ENCODE measurements at places on chromosomes 6 and 20. TPM values are rescaled to one million over a fixed set of nuclear protein-coding genes. Genes with fewer than 3 reads are reported as not detected.

GRCh38 chr6:15148356-15148946 lies 97.4 kb upstream of the JARID2 start:
- H3K27ac ChIP-seq = no peak overlapping the region
- no peak overlapping the region for H3K4me3 ChIP-seq
- H3K36me3 ChIP-seq = no peaks in the 10 kb centered on the region

The EGFL8 gene
- total RNA-seq = 45.0 TPM

DNA sequence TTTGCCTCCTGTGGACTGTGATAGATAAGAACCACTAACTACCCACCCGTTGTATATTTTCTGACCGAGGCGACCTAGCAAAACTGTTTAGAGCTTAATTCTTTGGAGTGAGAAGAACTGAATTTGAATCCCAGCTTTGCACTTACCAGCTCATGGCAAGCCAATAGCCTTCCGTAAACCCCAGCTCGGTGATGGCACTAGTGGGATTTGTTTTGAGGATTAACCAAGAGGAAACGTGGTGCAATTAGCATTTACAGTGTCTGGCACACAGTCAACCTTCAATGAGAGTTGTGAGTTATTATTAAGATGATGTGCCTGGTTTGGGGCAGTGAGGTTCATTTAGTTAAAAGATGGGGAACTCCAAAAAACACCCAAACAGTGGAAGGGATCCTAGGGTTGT lies 12.3 kb upstream of the DSP start:
- H3K27ac ChIP-seq = no peak overlapping the region
- no peak for DNase-seq
- H3K4me3 ChIP-seq = no peak overlapping the region
- peaks cover 10% of the 10 kb centered on the region for H3K4me1 ChIP-seq

GRCh38 chr6:166474721-166475565 lies 92.2 kb upstream of the MPC1 start:
- H3K4me1 ChIP-seq = no peaks in the 10 kb centered on the region
- no peak overlapping the region for H3K27ac ChIP-seq

DNA sequence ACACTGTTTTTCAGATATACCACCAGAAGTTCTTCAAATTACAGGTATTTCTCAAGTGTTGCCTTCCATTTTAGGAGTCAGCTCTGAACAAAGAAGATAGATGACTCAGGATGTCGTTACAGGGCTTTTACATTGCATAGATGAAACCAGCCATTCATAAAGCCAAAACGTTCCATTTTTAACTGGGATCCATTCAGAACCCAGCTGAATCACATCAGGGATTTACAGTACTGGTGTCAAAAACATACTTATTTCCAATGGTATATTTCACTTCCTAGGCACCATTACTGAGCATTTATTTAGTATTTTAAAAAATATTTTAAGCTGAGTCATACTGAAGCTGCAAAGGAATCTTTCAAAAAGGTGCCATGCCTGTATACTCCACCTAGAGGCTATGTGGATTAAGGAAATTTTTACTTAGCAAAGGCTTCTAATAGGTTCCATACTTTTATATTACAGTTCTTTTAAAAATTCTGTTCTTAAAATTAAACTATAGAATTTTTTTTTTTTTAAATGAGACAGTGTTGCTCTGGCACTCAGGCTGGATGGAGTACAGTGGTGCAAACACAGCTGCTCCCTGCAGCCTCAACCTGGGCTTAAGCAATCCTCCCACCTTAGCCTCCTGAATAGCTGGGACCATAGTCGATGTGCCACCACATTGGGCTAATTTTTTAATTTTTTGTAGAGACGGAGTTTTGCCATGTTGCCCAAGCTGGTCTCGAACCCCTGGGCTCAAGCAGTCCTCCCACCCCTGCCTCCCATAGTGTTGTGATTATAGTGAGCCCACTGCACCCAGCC lies 2.6 kb downstream of the ASF1A start:
- no peaks in the 10 kb centered on the region for H3K36me3 ChIP-seq
- H3K4me1 ChIP-seq = peaks cover 6% of the 10 kb centered on the region
- no peaks in the 10 kb centered on the region for H3K27me3 ChIP-seq

DNA sequence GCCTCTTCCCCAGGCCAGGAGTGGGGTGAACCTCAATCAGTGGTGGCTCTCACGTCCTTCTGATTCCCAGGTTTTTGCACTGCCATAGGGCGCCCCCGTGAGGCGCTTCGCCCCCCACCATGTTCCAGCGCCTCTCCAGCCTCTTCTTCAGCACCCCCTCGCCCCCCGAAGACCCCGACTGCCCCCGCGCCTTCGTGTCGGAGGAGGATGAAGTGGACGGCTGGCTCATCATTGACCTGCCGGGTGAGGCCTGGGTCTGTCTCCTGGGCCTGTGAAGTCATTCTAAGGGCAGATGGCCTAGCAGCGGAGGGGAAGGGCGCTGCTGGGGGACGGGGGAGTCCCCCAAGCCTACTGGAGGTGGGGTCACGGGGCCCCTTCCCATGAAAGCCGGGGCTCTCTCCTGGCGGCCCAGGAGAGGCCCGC lies 4.5 kb downstream of the TP53INP2 start:
- peak overlapping the region; percentile 82 for H3K4me3 ChIP-seq
- peaks cover 27% of the 10 kb centered on the region for H3K4me1 ChIP-seq
- H3K27ac ChIP-seq = peak overlapping the region; percentile 19
- H3K36me3 ChIP-seq = no peaks in the 10 kb centered on the region
- H3K27me3 ChIP-seq = no peaks in the 10 kb centered on the region
- peak; percentile 89 for DNase-seq

- no peaks in the 10 kb centered on the region for H3K36me3 ChIP-seq
- H3K27ac ChIP-seq = no peak overlapping the region
Observed at GRCh38 chr6:36997811-36998722, 7.4 kb upstream of the FGD2 start.

The VPS52 gene
- total RNA-seq = 55.6 TPM

The CNBD2 gene
- total RNA-seq = 7.9 TPM

DNA sequence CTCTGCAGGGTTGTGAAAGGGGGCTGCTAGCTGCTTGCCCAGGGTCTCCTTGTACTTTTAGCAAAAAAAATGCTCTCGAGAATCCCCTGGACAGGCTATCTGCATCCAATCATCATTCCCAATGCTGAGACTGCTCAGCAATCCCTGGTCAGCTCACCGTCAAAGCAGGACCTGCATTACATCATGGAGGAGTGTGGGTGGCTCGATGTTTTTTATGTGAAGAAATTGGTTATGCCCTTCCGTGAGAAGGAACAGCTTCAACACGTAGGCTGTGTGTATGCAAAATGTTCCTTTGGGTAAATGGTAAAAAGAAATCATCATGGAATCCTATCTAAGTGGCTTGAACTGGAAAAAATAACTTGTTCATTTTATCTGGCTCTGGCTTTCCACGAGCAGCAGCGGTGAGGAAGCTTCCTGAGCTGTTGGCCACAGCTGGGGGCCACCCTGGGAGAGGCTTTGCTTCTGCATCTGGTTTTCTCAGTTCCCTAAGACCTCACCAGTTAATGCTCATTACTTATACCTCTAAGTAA lies 111.4 kb downstream of the FYN start:
- H3K4me3 ChIP-seq = no peak overlapping the region
- H3K27me3 ChIP-seq = no peaks in the 10 kb centered on the region
- H3K4me1 ChIP-seq = no peaks in the 10 kb centered on the region
- H3K27ac ChIP-seq = no peak overlapping the region

The GINM1 gene
- 34.9 TPM for total RNA-seq

DNA sequence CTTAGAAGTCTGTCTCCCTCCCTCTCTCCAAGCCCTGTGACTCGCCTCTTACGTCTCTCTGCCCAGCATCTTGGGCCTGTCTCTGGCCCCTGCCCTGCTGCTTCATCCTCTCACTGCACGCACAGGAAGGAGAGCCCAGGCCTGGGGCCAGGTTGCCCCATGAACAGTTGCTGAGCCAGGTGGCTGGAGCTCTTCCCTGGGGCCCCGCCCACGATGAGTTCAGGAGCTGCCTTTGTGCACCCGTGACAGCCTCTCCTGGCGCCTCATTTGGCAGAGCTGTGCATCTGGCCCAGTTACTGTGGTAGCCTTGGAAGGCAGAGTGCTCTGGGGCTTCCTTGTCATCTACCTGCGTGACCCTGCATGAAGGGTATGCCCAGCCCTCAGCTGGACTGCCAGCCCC lies 44.5 kb downstream of the SLC52A3 start:
- H3K36me3 ChIP-seq = no peaks in the 10 kb centered on the region
- no peak for DNase-seq
- no peak overlapping the region for H3K27ac ChIP-seq

DNA sequence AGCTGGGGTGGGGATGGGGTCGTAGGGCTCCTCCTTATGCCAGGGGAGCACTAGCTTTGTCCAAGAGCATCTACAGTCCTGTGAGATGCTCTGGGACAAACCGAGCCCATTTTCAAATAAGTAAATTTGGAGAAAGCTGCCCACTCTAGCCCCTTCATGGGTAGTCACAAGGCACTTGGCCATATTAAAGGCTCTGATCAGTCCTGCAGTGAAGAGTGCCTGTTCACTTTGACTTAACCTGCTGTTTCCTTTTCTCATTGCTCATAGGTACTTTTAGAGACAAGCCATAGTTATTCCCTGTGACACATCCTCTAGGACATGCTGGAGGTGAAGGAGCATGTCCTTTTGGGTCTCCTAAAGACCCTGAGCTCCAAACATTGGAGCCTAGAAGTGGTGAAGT lies 38.4 kb downstream of the FAM110A start:
- no peak overlapping the region for H3K27ac ChIP-seq
- no peaks in the 10 kb centered on the region for H3K4me1 ChIP-seq
- no peaks in the 10 kb centered on the region for H3K27me3 ChIP-seq
- H3K36me3 ChIP-seq = no peaks in the 10 kb centered on the region
- DNase-seq = no peak

DNA sequence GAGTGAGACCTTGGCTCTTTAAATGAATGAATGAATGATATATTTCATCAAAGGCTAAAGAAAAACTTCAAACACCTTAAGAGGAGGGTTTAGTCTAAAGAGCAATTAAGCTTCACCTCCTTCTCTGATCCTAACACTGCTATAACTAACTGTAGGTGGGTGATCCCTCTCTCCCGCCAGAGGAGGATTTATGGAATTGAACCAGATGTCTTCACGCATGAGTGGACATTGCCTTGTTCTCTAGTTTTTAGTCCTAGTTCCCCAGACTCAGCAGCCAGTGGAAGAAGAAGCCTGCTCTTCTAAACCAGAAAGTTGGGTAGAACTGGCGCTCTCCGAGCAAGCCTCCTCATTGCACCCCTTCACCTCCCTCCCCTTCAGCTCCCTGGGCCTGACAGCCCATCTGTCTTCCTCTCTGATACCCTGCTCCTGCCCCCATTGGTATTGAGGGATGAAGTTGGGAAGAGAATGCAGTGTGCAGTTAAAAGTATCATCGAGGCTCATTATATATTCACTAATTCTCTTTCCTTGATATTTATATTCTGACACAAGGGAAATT lies 142.7 kb downstream of the ARID1B start:
- H3K4me1 ChIP-seq = peaks cover 2% of the 10 kb centered on the region
- no peak overlapping the region for H3K4me3 ChIP-seq
- no peak overlapping the region for H3K27ac ChIP-seq
- no peaks in the 10 kb centered on the region for H3K27me3 ChIP-seq
- DNase-seq = no peak
- H3K36me3 ChIP-seq = no peaks in the 10 kb centered on the region

DNA sequence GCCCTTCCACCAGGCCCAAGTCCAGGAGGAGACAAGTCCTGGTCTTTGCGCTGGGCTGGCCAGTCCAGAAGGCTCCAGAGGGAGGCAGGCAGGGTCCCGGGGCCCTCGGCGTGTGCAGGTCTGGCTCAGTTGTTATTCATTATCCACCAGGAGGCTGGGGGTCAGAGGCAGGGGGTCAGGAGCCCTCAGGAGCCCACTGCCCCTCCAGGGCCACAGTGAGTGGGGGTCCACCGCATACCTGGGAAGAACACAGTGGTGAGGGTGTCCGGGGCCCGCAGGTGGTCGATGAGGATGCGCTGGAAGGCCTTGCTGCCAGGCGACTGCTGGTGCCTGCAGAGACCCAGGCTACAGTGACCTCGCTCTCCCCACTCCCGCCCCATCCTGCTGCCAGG lies 4.4 kb upstream of the C20orf144 start:
- no peak overlapping the region for H3K4me3 ChIP-seq
- peaks cover 29% of the 10 kb centered on the region for H3K4me1 ChIP-seq
- H3K27me3 ChIP-seq = no peaks in the 10 kb centered on the region
- H3K27ac ChIP-seq = no peak overlapping the region
- peak; percentile 22 for DNase-seq

DNA sequence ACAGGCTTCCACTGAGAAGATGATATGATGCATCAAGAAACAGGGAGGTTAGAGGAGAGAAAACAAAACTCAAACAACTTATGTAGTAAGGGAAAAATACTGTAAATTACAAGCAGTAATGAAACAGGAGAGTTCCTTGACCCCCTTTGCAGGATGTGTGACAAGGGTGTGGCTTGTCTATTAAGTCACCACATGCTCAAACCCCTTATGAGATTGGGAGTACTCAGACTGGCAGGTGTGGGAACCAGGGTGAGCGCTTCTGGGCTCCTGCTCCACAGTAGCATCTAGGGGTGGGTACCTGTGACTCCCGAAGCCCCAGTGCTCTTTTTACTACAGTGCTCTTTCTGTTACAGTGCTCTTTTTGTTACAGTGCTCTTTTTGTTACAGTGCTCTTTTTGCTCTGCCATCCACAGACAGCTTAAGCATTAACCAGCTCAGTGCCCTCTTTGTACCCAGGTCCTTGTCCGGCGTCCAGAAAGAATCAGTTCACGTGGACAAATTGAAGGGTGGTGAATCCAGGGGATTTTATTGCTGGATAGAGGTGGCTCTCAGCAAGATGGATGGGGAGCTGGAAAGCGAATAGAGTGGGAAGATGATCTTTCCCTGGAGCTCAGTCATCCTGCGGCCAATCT lies 28.7 kb downstream of the OLIG3 start:
- H3K27me3 ChIP-seq = no peaks in the 10 kb centered on the region
- no peak for DNase-seq
- H3K27ac ChIP-seq = no peak overlapping the region
- no peak overlapping the region for H3K4me3 ChIP-seq

The GJA1 gene
- total RNA-seq = 54.5 TPM

DNA sequence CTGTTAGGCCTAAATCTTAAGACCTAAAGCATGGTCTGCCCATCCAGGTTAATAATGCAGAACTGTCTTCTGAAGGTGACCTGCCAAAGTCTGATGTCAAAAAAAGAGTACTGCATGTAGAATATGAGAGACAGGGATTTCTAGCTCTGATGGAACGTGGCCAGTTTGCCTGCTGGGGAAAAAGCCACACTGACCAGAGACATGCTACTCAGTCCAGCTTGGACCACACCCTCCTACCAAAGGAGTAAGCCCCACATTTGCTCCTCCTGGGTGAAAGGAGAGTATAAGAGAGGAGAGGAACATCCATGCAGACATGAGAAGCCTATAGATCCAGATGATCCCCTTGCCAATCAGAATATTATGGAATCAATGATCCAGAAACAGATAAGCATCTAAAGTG lies 229.9 kb upstream of the RUNX2 start:
- no peaks in the 10 kb centered on the region for H3K4me1 ChIP-seq
- H3K4me3 ChIP-seq = no peak overlapping the region
- no peak for DNase-seq
- no peak overlapping the region for H3K27ac ChIP-seq

- H3K4me1 ChIP-seq = peaks cover 8% of the 10 kb centered on the region
- no peaks in the 10 kb centered on the region for H3K27me3 ChIP-seq
- H3K27ac ChIP-seq = no peak overlapping the region
- no peak overlapping the region for H3K4me3 ChIP-seq
- no peak for DNase-seq
Observed at GRCh38 chr6:15268137-15268908, 22.5 kb downstream of the JARID2 start.

Measured in Caco-2 (cell line).